Activated CD4-positive, alpha-beta T cell treated with anti-CD3 and anti-CD28 coated beads for 4 hours (primary cell): ENCODE measurements at places on chromosomes 11 and 22.

GRCh38 chr11:65767406-65767805 is 13.4 kb downstream of the AP5B1 start:
- no peak for DNase-seq

- DNase-seq, result no peak
Observed at GRCh38 chr11:24078018-24078417, 418.8 kb upstream of the LUZP2 start.

DNA sequence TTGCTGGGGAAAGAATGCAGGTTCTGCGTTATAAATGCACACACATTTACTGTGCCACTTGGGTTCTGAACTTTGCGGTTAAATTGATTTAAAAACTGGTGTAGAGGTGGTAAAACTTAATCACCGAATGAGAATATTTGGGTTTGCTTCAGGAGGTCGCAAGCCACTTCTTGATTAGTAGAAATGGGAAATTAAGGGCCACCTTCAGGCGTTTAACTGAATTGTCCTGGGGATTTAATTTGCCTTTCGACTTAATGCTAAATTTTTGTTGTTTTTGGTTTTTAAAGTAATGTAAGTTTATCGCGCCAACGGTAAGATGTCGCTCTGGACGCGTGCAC is 459 bp upstream of the NCR3LG1 start:
- no peak for DNase-seq

DNA sequence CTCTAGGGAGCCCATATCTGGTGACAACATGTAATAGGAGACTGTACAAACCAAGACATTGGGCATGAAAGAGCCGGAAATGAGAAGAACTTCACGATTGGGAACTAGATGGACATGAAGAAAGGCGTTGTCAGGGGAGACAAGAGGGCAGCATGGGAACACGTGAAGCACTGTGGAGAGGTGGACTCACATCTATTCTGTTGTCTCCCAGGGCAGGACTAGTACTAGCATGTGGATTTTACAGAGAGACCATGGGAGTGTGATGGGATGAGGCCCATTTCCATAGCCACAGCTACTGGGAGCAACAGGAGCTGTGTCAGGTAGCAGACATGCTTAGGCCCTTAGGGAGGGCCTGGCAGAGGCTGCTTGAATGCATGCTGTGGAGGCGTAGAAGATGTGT is 333.9 kb downstream of the OPCML start:
- DNase-seq, result no peak

- no peak for DNase-seq
Observed at GRCh38 chr11:104916442-104916841, 18.2 kb upstream of the CASP12 start.

DNA sequence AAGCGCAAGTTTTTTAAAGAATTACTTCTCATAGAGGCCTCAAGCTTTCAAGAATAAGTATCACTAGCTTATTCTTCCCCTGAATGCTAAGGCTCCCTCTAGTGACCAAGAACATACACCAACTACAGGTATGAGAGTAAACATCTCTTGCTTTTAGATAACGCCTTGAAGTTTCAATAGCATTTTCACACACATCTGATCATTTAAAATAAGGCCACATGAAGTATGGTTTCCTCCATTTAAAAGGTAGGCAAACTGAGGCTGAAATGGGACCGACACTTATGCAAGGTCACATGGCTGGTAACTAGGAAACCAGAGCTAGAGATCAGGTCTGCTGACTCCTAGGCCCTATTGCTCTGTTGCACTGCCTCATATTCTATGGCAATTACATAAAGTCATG is 66.5 kb downstream of the CCDC34 start:
- DNase-seq, result no peak
